Gastrocnemius medialis (tissue), 4 donors: ENCODE measurements at places on chromosomes 3 and 15.

GRCh38 chr3:127820221-127820825 is 2.0 kb downstream of the MGLL start:
- H3K36me3 ChIP-seq: no peaks in the 10 kb centered on the region
- H3K27me3 ChIP-seq: no peaks in the 10 kb centered on the region
- no peak for DNase-seq
- peaks cover 56% of the 10 kb centered on the region for H3K4me1 ChIP-seq

DNA sequence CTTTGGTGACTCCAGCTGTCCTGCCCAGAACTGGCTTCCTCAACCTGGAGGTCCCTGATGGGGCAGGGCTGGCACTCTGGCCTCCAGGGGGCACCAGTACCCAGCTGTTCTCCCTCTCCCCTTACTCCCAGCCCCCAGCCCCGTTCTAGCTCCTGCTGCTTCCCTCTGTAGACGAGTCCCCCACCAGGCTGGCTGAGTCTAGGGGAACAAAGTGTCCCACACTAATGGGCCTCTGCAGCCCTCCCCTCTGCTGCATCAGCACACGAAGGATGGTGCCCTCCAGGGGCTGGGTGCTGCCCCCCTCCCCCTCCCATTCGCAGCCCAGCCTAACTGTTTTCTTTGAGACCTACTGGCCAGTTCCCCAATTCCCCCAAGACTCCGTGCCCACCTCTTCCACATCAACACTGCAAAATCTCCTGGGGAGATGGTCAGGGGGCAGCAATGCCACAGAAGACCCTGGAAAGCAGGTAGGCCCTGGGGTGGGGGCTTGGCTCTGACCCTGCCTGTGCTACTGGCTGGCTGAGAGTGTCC is 4.2 kb downstream of the RHCG start:
- H3K27ac ChIP-seq: no peak overlapping the region
- H3K4me3 ChIP-seq: no peak overlapping the region
- H3K36me3 ChIP-seq: no peaks in the 10 kb centered on the region
- H3K4me1 ChIP-seq: no peaks in the 10 kb centered on the region
- H3K27me3 ChIP-seq: peaks cover 26% of the 10 kb centered on the region
- DNase-seq: no peak

GRCh38 chr15:90889736-90890456 is 5.6 kb downstream of the FES start:
- no peak overlapping the region for H3K27ac ChIP-seq
- H3K36me3 ChIP-seq: peaks cover 12% of the 10 kb centered on the region
- no peak overlapping the region for H3K4me3 ChIP-seq
- no peak for DNase-seq

DNA sequence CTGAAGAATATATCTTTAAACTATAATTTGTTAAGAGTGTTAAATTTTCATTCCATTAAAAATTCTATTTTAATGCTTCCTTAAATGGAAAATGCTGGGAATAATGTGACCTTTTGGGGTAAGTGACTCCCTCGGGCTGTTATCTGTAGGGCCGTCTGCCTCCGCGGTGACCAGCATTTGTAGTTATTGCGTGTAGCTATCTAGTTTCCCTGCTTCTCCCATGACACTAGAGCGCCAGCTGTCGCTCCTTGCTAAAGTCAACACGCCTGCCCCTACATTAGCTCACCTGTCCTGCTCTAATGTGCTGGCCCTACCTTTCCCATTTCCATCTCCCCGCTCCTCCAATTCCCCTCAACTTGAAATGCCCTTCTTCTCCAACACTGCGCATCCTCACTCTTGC is 12.4 kb upstream of the CHRM5 start:
- peak; percentile 23 for DNase-seq
- no peak overlapping the region for H3K27ac ChIP-seq
- no peaks in the 10 kb centered on the region for H3K36me3 ChIP-seq
- no peak overlapping the region for H3K4me3 ChIP-seq
- no peaks in the 10 kb centered on the region for H3K4me1 ChIP-seq

DNA sequence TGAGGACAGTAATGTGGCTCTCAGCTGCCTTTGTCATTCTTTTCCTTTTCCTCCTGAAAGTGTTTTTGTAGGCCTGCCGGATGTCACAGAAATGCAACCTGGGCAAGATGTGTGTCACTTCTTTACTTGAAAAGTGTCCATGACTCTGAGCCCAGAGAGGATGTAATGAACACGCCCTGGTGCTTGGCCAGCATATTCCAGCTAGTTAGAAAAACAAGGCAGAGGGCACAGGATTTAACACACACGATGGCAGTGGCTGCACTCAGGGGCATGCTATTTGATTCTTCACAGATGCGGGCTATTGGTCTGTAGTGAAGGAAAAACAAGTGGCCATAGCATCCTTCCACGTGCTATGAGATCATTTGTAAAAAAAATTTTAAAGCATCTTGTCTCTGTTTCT is 30.3 kb upstream of the PTX3 start:
- no peaks in the 10 kb centered on the region for H3K36me3 ChIP-seq
- no peak overlapping the region for H3K27ac ChIP-seq
- no peak for DNase-seq
- H3K4me3 ChIP-seq: no peak overlapping the region

- no peaks in the 10 kb centered on the region for H3K4me1 ChIP-seq
- no peaks in the 10 kb centered on the region for H3K27me3 ChIP-seq
- no peak overlapping the region for H3K27ac ChIP-seq
- no peak overlapping the region for H3K4me3 ChIP-seq
- H3K36me3 ChIP-seq: no peaks in the 10 kb centered on the region
Measured at GRCh38 chr3:54619531-54619930, 308.3 kb downstream of the LRTM1 start.

GRCh38 chr15:26967719-26968269 is 3.2 kb upstream of the GABRG3 start:
- no peak for DNase-seq
- H3K27ac ChIP-seq: no peak overlapping the region
- no peaks in the 10 kb centered on the region for H3K4me1 ChIP-seq
- no peaks in the 10 kb centered on the region for H3K36me3 ChIP-seq
- no peak overlapping the region for H3K4me3 ChIP-seq

GRCh38 chr3:124275412-124275811 is 283.5 kb upstream of the ROPN1 start:
- no peaks in the 10 kb centered on the region for H3K27me3 ChIP-seq
- peaks cover 36% of the 10 kb centered on the region for H3K4me1 ChIP-seq
- H3K36me3 ChIP-seq: no peaks in the 10 kb centered on the region
- H3K27ac ChIP-seq: peak overlapping the region; percentile 41

- no peaks in the 10 kb centered on the region for H3K36me3 ChIP-seq
- H3K4me3 ChIP-seq: no peak overlapping the region
- H3K27me3 ChIP-seq: no peaks in the 10 kb centered on the region
- H3K27ac ChIP-seq: no peak overlapping the region
- no peak for DNase-seq
Measured at GRCh38 chr15:70495991-70496599, 267.3 kb downstream of the UACA start.

DNA sequence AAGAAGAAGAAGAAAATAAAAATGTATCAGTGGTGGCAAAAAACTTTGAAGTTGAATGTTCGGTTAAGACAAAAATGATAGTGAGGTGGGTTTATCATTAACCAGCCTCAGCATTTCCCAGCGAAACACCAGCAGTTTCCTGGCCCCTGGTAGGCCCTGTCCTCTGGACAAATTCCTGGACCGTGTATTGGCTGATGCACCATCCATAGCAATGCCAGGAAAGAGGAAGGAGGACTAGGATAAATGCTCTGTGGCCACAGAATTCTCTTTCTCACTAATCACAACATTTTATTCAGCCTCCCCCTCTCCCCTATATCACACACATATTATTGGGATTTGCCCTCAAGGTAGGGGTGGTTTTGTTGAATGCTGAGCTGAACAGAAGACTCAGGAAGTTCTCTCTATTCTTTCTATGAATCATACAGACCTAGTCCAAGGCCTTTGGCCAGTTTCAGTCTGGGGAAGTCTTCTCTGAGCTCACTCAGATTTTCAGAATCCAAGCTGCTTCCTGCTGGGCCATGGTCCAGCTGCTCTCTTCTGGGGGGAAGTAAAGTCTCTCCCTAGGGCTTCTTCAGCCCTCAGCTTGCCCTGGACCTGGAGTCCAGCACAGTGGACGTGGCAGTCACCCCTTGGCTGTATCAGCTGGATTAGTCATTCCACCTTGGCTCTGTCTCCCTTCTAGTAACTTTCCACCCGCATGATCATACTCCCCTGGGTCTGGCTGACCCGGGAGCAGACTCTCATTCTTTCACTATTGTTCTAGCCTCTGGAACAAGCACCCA is 27.6 kb downstream of the SLC28A1 start:
- H3K4me3 ChIP-seq: peak overlapping the region; percentile 44
- H3K27me3 ChIP-seq: no peaks in the 10 kb centered on the region
- DNase-seq: peak; percentile 95
- H3K27ac ChIP-seq: peak overlapping the region; percentile 90

DNA sequence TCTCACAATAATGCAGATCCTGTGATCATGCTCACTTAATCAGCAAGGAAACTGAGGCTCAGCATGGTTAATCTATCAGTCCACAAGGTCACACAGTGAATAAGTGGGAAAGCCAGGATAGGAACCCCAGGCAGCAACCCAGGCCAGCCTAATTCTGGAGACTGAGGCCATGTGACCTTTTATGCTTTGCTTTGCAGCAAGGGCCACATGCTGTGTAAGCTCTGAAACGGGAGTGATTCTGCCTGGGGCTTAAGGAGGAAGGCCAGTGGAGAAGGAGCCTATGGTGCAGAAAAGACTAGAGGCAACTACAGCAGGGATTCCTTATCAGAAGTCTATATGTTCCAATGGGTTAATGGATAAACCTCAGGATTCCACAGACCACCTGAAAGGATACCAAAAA is 157.6 kb upstream of the PPP2R3A start:
- no peaks in the 10 kb centered on the region for H3K36me3 ChIP-seq
- H3K27ac ChIP-seq: no peak overlapping the region
- DNase-seq: no peak
- H3K4me1 ChIP-seq: no peaks in the 10 kb centered on the region

- no peak overlapping the region for H3K4me3 ChIP-seq
- peaks cover 38% of the 10 kb centered on the region for H3K4me1 ChIP-seq
- H3K36me3 ChIP-seq: no peaks in the 10 kb centered on the region
- no peaks in the 10 kb centered on the region for H3K27me3 ChIP-seq
- peak overlapping the region; percentile 95 for H3K27ac ChIP-seq
Measured at GRCh38 chr3:188257384-188258026, 103.5 kb downstream of the LPP start.

DNA sequence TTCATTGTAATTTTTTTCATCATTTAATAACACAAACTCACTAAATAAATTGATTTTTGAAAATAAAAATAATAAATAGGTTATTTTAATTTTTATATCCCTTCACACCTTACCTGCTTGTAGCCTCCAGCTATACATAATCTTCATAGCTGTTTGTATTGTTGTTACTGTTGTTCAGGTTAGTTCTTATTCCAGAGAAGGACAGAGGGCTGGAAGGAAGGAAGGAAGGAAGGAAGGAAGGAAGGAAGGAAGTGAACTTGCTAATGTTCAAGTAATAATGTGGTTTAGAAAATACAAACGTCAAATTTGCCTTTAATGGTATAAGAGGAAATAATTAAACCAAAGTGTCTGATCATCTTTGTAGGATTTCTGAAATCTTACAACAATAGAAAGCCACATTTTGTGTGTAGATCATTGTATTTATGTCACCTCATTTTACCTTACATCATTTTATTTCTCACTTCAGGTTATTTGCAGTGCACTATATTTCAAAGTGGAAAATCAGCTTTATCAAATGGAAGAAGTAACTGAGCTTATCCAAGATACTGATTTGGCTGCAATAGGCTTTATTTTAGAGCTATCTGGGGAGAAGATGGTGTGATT is 660.0 kb upstream of the CCDC54 start:
- no peak overlapping the region for H3K27ac ChIP-seq
- H3K4me3 ChIP-seq: no peak overlapping the region
- no peaks in the 10 kb centered on the region for H3K36me3 ChIP-seq
- no peaks in the 10 kb centered on the region for H3K4me1 ChIP-seq
- no peak for DNase-seq

- H3K27me3 ChIP-seq: no peaks in the 10 kb centered on the region
- DNase-seq: no peak
- no peaks in the 10 kb centered on the region for H3K36me3 ChIP-seq
- H3K27ac ChIP-seq: no peak overlapping the region
Measured at GRCh38 chr3:61381745-61382392, 130.6 kb upstream of the FHIT start.

DNA sequence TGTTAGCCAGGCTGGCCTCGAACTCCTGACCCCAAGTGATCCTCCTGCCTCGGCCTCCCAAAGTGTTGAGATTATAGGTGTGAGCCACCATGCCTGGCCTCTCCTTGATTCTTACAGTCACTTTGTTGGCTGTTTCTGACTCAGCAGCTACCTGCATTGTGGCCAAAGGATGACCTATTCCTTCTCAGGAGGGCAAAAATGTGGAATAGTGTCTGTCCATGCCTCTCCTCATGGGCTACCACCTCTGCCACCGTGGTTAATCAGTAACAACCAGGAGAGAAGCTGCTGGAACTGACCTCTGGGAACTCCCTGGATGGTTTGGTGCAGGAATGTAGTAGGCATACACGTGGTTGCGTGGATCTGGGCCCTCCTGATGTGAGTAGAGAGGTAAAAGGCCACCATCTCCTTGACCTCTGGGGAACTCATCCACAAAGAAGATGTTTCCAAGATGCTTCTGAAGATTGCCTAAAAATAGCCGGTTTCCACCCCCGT is 63.3 kb downstream of the FLNB start:
- peaks cover 6% of the 10 kb centered on the region for H3K4me1 ChIP-seq
- H3K4me3 ChIP-seq: no peak overlapping the region
- H3K36me3 ChIP-seq: no peaks in the 10 kb centered on the region
- H3K27me3 ChIP-seq: no peaks in the 10 kb centered on the region
- no peak for DNase-seq
- no peak overlapping the region for H3K27ac ChIP-seq

DNA sequence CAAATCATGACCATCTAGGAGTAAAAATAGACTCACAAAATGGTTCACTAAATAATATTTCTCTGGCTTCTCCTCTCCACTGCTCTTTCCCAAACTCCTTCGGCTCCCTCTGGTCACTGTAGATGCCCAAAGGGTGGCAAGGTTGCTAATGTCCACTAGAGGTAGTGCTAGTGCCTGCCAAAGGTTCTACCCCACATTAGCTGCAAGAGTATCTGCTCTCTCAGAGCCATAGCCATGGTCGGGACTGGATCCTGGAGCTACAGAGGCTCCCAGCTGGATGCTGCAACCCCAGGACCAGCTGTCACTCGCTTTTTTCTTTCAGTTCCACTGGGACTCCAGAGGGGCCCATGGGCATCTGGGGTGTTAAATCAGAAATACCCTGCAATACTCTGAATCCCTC is 8.5 kb downstream of the HTR3D start:
- no peak for DNase-seq
- H3K27ac ChIP-seq: no peak overlapping the region

- no peak for DNase-seq
- H3K27me3 ChIP-seq: no peaks in the 10 kb centered on the region
- H3K27ac ChIP-seq: no peak overlapping the region
- no peaks in the 10 kb centered on the region for H3K4me1 ChIP-seq
- H3K4me3 ChIP-seq: no peak overlapping the region
- no peaks in the 10 kb centered on the region for H3K36me3 ChIP-seq
Measured at GRCh38 chr15:22780267-22780666, 6.2 kb upstream of the NIPA1 start.

GRCh38 chr15:64503197-64503596 is 42.8 kb downstream of the ZNF609 start:
- no peak for DNase-seq
- H3K27me3 ChIP-seq: no peaks in the 10 kb centered on the region
- no peaks in the 10 kb centered on the region for H3K36me3 ChIP-seq
- H3K4me1 ChIP-seq: peaks cover 19% of the 10 kb centered on the region

- H3K36me3 ChIP-seq: no peaks in the 10 kb centered on the region
- DNase-seq: no peak
Measured at GRCh38 chr15:74496648-74497047, 35.7 kb upstream of the UBL7 start.
